ENCODE measurements at places on chromosomes 16 and 17. TPM values are rescaled to one million over a fixed set of nuclear protein-coding genes. Genes with fewer than 3 reads are reported as not detected.

Gene SULT1A2
- not detected for polyA plus RNA-seq

Gene SYNGR3
- 19.5 TPM for polyA plus RNA-seq

Gene FA2H
- 1.1 TPM for polyA plus RNA-seq

Gene PTGES3L
- 0.59 TPM for polyA plus RNA-seq

Gene THUMPD1
- polyA plus RNA-seq = 72.6 TPM

Gene NXPH3
- not detected for polyA plus RNA-seq

Gene BAIAP2
- polyA plus RNA-seq = 2.0 TPM

Gene TMEM94
- 140 TPM for polyA plus RNA-seq

Gene CD300A
- polyA plus RNA-seq = 5.7 TPM

Gene HSPB9
- polyA plus RNA-seq = 0.09 TPM

Gene KCNH6
- not detected for polyA plus RNA-seq

Gene ZSCAN10
- 0.36 TPM for polyA plus RNA-seq

Gene GAS2L2
- polyA plus RNA-seq = 0.10 TPM

Gene ZPBP2
- 1.5 TPM for polyA plus RNA-seq

Gene HAP1
- 0.03 TPM for polyA plus RNA-seq

Gene C17orf58
- polyA plus RNA-seq = 0.82 TPM

Gene HBZ
- polyA plus RNA-seq = not detected

Gene ADAM11
- polyA plus RNA-seq = 0.62 TPM

Gene SCNN1B
- 0.30 TPM for polyA plus RNA-seq

Gene PLEKHH3
- 0.67 TPM for polyA plus RNA-seq

Gene MMP28
- polyA plus RNA-seq = 0.74 TPM

Gene CA7
- not detected for polyA plus RNA-seq

Gene P2RX1
- polyA plus RNA-seq = 37.7 TPM

Gene TLCD3B
- not detected for polyA plus RNA-seq

Gene CLUH
- 54.2 TPM for polyA plus RNA-seq

Data from B cell (primary cell).